ENCODE measurements at places on chromosomes 12 and 14.
A peak's percentile ranks its signal among the peaks of the same experiment; 100 is the strongest.

DNA sequence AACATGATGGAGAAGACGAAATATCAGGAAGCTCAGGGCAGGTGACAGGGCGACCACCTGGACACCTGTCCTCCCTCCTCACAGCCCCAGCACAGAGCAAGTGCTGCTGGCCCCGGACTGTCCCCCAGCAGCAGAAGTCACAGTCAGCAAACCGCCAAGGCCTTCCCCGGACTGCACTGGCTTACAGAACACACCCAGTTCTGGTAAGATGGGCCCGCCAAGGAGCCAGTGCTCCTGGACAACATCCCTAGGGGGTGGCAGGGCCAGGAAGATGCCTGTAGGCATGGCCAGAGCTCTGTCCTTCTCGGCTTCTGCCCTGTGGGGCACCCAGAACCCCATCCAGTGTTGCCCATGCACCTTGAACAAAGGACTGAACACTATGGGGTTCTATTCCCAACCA lies 77.9 kb downstream of the BCL11B start:
- peak overlapping the region; percentile 88 for H3K27ac ChIP-seq
- no peak overlapping the region for H3K4me3 ChIP-seq

DNA sequence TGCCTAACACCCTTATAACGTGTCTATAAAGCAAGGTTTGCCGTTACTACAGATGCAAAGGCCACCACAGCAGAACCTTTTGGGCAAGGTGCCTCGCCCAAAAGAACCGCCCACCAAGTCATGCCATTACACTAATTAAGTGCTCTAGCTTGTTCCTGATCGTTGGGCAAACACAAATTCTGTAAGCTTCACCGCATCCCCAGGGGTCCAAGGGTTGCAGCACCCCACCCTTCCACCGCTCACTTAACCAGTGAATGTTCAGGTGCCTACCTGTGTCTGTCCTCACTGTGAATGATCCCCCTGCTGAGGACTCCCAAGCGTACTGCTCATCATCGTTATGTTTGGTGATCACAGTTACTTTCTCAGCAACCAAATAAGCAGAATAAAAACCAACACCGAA lies 1.4 kb downstream of the HSP90AA1 start:
- no peaks in the 10 kb centered on the region for H3K27me3 ChIP-seq
- peaks cover 59% of the 10 kb centered on the region for H3K36me3 ChIP-seq
- H3K4me1 ChIP-seq: peaks cover 71% of the 10 kb centered on the region
- DNase-seq: peak; percentile 23
- H3K4me3 ChIP-seq: peak overlapping the region; percentile 97

- no peaks in the 10 kb centered on the region for H3K36me3 ChIP-seq
- H3K27me3 ChIP-seq: no peaks in the 10 kb centered on the region
- no peak overlapping the region for H3K4me3 ChIP-seq
Observed at GRCh38 chr12:33605757-33606156, 166.1 kb upstream of the SYT10 start.

DNA sequence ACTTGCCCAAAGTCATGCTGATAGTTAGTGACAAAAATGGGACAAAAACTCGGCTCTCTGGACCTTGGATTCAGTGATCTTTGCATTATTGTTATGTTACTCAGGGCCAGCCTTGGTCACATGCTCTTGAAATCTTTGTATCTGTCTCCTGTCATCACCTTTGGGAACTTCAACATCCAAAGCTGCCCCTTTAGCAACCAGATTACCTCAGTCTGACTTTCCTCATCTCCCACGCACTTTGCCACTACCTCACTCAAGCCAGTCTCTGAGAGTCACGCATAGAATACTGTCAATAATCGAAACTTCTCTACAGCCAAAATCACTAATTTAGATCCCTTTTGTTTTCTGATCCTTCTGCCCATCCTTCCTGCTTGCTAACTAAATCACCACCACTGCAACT lies 90.8 kb upstream of the DAAM1 start:
- H3K36me3 ChIP-seq: no peaks in the 10 kb centered on the region
- H3K4me1 ChIP-seq: no peaks in the 10 kb centered on the region
- H3K27ac ChIP-seq: no peak overlapping the region
- DNase-seq: no peak
- H3K27me3 ChIP-seq: peaks cover 4% of the 10 kb centered on the region

DNA sequence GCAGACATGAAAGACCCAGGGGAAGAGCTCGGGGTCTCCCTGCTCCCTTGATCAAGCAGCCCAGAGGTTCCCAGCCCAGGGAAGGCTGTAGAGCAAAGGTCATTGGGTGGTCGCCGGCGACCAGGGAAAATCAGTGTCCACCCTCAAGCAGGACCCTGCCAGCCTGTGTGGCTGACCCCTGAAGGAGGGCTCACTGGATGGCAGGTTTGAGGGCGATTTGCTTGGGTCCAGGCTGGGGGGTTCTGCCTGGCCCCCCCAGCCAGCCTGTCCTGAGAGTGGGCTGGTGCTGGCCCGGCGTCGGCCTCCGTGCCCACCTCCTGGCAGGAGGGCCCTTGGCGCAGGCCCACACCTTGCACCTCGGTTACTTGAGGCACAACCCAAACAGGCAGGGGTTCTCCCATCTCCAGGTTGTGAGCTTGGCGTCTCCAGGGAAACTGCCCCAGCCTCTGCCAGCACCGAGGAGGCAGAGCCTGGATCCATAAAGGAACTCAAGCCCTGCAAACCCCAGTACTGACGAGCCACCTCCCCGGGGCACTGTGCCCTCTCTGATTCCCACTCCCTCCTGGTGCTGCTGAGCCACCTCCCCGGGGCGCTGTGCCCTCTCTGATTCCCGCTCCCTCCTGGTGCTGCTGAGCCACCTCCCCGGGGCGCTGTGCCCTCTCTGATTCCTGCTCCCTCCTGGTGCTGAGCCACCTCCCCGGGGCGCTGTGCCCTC lies 329.0 kb upstream of the SFSWAP start:
- H3K4me3 ChIP-seq: no peak overlapping the region
- no peak overlapping the region for H3K27ac ChIP-seq
- H3K27me3 ChIP-seq: no peaks in the 10 kb centered on the region
- no peaks in the 10 kb centered on the region for H3K4me1 ChIP-seq
- no peak for DNase-seq

- no peak overlapping the region for H3K4me3 ChIP-seq
- no peak overlapping the region for H3K27ac ChIP-seq
- H3K27me3 ChIP-seq: no peaks in the 10 kb centered on the region
- no peak for DNase-seq
- peaks cover 2% of the 10 kb centered on the region for H3K36me3 ChIP-seq
- H3K4me1 ChIP-seq: peaks cover 12% of the 10 kb centered on the region
Observed at GRCh38 chr12:9335867-9336266, 127.7 kb upstream of the PZP start.

GRCh38 chr12:32312049-32312670 lies 87.2 kb upstream of the FGD4 start:
- DNase-seq: no peak
- no peak overlapping the region for H3K4me3 ChIP-seq

- H3K4me1 ChIP-seq: peaks cover 24% of the 10 kb centered on the region
- no peaks in the 10 kb centered on the region for H3K36me3 ChIP-seq
- DNase-seq: no peak
- H3K27me3 ChIP-seq: no peaks in the 10 kb centered on the region
- no peak overlapping the region for H3K4me3 ChIP-seq
Observed at GRCh38 chr12:116164250-116165035, 113.0 kb downstream of the MED13L start.

- no peaks in the 10 kb centered on the region for H3K36me3 ChIP-seq
- DNase-seq: no peak
- H3K27me3 ChIP-seq: peaks cover 54% of the 10 kb centered on the region
- H3K4me1 ChIP-seq: peaks cover 8% of the 10 kb centered on the region
- no peak overlapping the region for H3K27ac ChIP-seq
- no peak overlapping the region for H3K4me3 ChIP-seq
Observed at GRCh38 chr14:92253381-92253894, 69.5 kb upstream of the SLC24A4 start.

DNA sequence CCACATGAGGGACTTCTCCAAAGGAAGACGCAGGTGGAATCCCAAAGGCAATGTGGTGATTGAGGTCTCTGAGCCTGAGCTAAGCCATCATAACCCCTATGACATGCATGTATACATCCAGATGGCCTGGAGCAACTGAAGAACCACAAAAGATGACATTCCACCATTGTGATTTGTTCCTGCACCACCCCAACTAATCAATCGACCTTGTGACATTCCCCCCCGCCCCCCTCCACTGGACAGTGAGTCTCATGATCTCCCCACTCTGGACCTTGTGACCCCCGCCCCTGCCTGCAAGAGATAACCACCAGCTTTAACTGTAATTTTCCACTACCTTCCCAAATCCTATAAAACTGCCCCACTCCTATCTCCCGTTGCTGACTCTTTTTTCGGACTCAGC lies 87.9 kb downstream of the VCPKMT start:
- peaks cover 21% of the 10 kb centered on the region for H3K4me1 ChIP-seq
- peaks cover 65% of the 10 kb centered on the region for H3K36me3 ChIP-seq
- no peak for DNase-seq
- H3K27me3 ChIP-seq: no peaks in the 10 kb centered on the region

GRCh38 chr14:96683562-96684289 lies 113.5 kb upstream of the VRK1 start:
- DNase-seq: no peak
- H3K4me1 ChIP-seq: no peaks in the 10 kb centered on the region

GRCh38 chr12:57368349-57369095 lies 62.3 kb downstream of the R3HDM2 start:
- no peak for DNase-seq
- H3K36me3 ChIP-seq: peaks cover 42% of the 10 kb centered on the region
- H3K27ac ChIP-seq: no peak overlapping the region

DNA sequence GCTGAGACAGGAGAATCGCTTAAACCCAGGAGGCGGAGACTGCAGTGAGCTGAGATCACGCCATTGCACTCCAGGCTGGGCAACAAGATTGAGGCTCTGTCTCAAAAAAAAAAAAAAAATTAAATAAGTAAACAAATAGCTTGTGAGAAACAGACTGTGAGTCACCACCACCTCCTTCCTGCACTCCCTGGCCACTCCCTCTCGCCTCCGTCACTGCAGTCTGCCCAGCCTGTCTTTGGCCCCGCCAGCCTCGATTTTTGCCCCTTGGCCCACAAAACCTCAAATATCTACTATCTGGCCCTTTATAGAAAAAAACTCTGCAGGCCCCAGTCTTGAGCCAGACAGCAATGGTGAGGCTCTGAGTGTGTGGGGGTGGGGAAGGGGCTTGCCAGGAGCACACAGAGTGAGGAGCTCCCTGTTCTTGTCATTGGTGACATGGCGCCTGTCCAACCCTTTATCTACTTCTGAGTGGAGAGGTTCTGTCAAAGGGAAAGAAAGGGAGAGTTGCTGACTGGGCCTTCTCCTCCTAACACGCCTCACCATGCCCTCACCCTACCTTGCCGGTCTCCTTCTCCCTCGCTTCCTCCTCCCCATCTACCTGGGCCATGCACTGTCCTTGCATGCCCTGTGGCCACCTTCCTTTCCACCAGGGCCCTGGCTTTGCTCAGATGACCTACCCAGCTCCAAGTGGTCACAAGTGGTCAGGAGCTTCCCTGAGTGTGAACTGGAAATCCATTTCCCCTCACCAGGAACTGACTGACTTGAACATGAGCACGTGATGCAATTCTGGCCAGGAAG lies 22.1 kb downstream of the LGMN start:
- H3K36me3 ChIP-seq: peaks cover 10% of the 10 kb centered on the region
- peak; percentile 72 for DNase-seq
- no peak overlapping the region for H3K4me3 ChIP-seq
- H3K27me3 ChIP-seq: peaks cover 33% of the 10 kb centered on the region
- H3K27ac ChIP-seq: peak overlapping the region; percentile 27

- peaks cover 61% of the 10 kb centered on the region for H3K4me1 ChIP-seq
- peak; percentile 62 for DNase-seq
- H3K27ac ChIP-seq: peak overlapping the region; percentile 96
Observed at GRCh38 chr14:70907996-70908934, 1.0 kb downstream of the PCNX1 start.

- peaks cover 37% of the 10 kb centered on the region for H3K4me1 ChIP-seq
- H3K36me3 ChIP-seq: peaks cover 56% of the 10 kb centered on the region
- H3K4me3 ChIP-seq: no peak overlapping the region
- H3K27ac ChIP-seq: no peak overlapping the region
- no peaks in the 10 kb centered on the region for H3K27me3 ChIP-seq
Observed at GRCh38 chr12:96327346-96327745, 72.9 kb downstream of the CDK17 start.

GRCh38 chr12:96099986-96100385 lies 64.6 kb upstream of the LTA4H start:
- H3K4me1 ChIP-seq: peaks cover 21% of the 10 kb centered on the region
- no peak overlapping the region for H3K4me3 ChIP-seq
- peak; percentile 42 for DNase-seq
- H3K27me3 ChIP-seq: no peaks in the 10 kb centered on the region

DNA sequence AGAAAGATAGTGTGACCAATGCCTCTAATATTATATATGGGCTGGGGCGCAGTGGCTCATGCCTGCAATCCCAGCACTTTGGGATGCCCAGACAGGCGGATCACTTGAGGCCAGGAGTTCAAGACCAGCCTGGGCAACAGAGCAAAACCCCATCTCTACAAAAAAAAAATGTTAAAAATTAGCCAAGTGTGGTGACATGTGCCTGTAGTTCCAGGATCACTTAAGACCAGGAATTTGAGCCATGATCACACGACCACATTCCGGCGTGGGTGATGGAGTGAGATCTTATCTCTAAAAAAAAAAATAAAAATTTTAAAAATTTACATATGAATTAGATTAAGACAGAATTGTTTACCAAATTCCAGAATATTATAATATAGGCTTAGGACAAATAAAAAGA lies 12.0 kb downstream of the TM7SF3 start:
- H3K4me3 ChIP-seq: no peak overlapping the region
- H3K4me1 ChIP-seq: peaks cover 17% of the 10 kb centered on the region
- no peak for DNase-seq
- H3K27me3 ChIP-seq: no peaks in the 10 kb centered on the region
- no peak overlapping the region for H3K27ac ChIP-seq

- H3K27me3 ChIP-seq: no peaks in the 10 kb centered on the region
- no peaks in the 10 kb centered on the region for H3K36me3 ChIP-seq
- H3K27ac ChIP-seq: no peak overlapping the region
- no peak overlapping the region for H3K4me3 ChIP-seq
Observed at GRCh38 chr12:123910761-123911193, 61.9 kb downstream of the CCDC92 start.

DNA sequence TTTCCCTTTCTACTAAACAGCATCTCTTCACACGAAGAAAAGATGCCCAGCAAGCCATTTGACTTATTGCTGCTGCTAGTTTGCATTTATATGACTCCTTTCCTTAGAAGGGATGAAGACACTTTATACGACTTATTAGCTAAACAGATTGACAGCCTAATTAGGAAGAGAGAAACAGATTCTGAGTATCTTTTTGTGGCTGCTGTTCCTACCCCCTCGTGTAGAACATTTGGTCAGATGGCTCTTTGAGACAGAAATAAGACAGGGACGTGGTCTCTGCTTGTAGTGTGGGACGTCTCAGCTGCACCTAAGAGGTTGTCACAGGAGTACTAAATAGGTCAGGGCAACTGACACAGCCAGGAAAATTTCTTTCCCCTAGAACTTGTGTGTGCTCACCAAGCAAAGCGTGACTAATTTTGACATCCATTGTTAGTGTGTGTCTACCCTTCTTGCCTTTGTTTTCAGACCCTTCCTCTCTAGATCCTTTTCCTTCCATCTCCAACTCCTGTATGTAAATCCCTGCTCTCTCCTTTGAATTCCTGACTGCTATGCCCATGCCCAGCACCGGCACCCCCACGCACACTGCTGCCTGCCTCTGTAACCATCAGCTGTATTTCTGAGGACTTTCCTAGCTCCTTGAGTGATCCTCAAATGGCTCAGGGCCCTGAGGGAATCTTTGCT lies 83.2 kb downstream of the DAD1 start:
- H3K4me1 ChIP-seq: peaks cover 79% of the 10 kb centered on the region
- H3K36me3 ChIP-seq: peaks cover 97% of the 10 kb centered on the region
- DNase-seq: no peak
- H3K4me3 ChIP-seq: peak overlapping the region; percentile 83
- H3K27ac ChIP-seq: peak overlapping the region; percentile 90
- H3K27me3 ChIP-seq: no peaks in the 10 kb centered on the region
